ENCODE measurements at places on chromosomes 12 and 14.
A peak's percentile ranks its signal among the peaks of the same experiment; 100 is the strongest.

DNA sequence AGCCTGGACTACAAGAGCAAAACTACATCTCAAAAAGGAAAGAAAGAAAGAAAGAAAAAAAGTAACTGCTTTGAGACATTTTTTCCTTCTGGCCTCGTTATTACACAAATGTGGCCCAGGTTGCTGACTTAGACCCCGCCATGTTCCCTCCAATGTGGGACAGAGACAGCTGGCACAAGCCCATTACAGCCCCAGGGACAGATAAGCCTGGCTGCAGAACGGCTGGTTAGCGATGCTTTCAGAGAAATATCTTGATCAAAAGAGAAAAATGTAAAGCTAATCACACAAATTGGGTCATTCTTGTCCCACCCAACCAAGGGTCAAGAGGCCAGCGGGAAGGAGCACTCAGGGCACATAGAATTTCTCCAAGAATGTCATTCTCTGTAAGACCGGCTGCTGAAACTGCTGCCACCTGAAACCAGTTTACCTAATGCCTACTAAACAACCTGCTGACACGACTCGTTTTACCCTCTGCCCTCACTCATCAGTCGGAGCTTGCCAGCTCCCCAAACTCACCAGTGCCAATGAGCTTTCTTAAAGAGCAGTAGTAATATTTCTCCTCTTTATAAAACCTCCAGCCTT is 63.1 kb downstream of the TNFAIP2 start:
- no peak for DNase-seq

DNA sequence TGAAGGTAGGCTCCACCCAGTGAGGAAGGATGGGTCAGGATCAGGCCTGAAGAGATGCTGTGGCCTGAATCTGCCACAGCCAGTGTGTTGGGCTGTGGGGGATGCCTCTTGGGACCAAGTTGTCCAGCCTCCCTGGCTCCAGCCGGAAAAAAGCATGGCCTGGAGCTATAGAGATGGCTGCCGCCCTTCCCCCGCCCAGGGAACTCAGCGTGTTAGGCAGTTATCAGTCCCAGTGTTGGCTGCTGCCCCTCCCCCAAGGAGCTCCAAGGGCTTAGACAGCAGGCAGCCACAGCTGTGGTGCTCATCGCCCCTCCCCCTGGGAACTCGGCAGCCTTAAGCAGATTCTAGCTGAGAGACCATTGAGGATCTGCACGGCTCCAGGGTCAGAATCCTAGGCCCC is 158.0 kb downstream of the CAPZA3 start:
- DNase-seq, result no peak

DNA sequence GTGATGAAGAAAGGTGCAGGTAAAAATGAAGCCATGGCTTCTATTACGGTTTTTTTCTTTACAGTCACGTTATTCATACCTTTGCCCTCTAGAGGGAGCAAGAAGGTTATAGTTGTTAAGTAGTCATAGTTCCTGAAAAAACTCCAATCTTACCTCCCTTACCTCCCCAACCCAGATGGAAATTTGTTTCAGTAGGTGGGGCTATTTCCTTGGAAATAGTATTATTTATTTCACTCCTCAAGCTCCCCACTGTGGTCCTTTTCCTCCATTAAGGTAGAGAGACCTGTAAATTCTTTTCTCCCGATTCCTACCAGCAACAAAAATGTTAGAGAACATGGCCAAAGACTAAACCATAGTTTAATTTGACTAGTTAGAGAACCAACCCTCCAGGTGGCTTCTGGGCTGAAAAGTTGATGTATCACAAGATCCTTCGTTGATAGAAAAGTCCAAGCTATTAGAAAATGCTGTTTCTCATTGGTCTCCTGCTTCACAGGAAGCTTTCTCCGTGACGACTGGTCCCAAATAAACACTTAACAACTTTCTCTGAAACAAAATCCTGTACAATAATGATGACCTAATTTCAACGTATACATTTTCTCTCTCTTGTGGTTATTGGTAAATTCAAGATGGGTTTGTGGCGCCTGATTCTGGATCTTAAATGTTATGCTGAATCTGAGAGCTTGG is 43.5 kb downstream of the TMX1 start:
- DNase-seq, result peak; percentile 91

DNA sequence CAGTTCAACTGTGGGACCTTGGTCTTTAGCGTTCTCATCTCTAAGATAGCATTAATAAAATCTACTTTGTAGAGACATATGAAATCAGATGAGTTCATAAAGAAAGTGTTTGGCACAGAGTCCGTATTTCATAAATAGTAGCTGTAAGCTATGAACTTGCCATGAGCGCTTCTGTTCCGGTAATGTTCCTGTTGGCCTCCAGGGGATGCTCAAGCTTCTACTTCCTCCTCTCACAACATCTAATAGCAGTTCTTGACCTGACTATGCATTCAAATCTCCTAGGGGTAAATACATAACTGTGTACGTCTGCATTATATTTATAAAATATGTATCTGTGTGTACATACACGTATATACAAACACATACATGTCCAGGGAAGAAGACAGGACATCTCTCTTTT is 288.2 kb upstream of the TMPO start:
- DNase-seq, result peak; percentile 12
